Non-pigmented ciliary epithelial cell (primary cell): ENCODE measurements at places on chromosomes 2 and 18.

DNA sequence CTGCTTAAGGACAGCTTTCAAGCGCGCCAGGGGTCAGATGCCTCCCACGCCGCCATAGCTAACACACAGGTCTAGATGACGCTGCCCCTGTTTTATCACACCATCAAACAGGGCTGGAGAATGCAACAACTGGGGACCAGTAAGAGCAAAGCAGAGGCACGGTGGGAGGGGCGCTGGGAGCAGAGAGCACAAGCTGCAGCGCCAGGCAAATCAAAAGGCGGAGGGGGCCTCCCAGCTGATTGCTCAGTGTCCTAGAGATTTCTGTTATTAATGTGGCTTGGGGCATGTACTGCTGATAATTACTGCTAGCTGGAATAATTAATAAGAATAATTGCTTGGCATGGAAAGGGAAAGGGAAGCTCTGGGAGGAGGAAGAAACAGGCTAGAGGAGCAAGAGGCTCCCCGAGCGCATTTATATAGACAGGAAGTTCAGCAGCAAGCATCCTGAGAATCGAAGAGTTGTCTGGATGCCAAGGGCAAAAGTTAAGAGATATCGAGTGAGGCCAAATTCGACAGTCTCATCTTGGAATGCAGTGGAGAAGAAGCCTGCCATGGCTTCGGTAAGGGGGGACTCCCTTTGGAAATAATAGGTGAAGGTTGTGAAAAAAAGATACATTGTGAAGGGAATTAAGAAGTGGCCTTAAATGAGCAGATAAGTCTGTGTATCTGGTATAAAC is 104.5 kb upstream of the ZNF521 start:
- no peak for DNase-seq

DNA sequence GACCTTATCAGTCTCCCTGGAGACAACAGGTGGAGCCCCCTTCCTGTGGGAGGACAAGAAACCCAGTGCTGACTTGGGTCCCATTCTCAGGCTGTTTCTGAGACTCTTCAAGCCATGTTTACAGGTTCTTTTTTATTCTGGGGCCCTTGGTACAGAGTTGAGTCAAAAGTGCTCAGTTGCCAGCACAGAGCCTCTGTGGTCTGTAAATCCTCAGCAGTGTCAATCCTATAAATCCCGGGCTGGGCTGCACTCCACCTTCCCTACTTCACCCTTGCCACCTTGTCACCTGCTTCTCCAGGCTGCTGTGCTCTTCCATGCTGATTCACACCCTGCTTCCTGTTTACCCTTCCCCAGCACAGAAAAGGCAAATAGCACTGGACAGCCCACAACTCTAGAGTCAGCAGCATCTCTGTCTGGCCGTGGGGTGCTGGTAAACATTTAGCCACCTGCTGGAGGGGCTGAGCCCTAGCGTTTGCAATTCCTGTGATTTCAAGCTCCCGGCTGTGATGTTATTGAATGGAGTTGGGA is 74.7 kb downstream of the TNFRSF11A start:
- no peak for DNase-seq

DNA sequence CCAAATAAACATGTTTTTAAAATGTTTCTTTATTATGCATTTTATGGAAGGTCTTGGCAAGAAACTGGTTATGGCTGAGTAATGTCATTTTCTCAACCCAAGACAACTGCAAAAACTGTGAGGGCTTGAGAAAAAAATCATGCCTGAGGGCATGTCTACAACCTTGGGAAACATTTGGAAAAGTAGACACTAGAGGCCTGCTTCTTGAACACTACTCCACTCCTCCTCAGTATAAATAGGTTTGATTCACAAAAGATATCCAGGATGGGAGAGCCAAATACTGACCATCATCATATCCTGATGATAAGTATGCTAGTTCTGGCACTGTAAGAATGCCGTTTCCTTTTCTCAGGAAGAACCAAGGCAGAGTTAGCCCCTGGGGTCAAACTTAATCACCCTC is 71.1 kb downstream of the OSR1 start:
- DNase-seq = no peak

GRCh38 chr2:44130441-44130840 is 38.2 kb upstream of the PPM1B start:
- no peak for DNase-seq

DNA sequence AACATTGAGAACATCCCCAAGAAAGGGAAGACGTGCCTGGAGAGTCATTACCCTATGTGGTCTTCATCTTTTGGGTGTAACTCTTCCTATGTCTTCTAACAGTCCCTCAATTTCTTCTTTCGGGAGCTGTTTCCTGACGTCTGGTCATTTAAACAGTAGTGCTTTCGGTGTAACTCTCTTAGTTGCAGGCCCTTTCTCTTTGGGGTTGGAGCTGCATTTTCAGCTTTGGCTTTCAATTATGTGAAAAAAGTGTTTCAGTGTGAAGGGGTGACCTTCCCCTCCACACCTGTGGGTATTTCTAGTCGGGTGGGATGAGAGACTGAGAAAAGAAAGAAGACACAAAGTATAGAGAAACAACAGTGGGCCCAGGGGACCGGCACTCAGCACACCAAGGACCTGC is 105.9 kb downstream of the CERS6 start:
- DNase-seq = no peak

DNA sequence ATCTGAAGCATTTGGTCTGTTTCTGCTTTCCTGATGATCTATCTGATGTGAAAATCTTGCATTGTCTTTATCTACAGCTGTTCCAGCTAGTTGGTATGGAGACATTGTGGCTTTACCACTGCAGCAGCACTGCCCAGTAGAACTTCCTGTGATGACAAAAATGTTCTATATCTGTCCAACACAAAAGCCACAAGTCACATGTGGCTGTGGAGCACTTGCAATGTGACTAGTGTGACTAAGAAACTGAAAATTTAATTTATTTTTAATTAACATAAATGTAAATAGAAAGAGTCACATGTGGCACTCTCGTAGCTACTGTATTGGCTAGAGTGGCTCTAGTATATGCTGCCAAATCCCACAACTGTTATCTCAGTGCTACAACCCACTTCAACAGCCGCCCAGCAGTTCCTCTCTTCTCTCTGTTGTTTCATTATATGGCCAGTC is 425.7 kb downstream of the SETBP1 start:
- no peak for DNase-seq

- no peak for DNase-seq
Observed at GRCh38 chr18:23661735-23662308, 889 bp downstream of the ANKRD29 start.

- peak; percentile 81 for DNase-seq
Observed at GRCh38 chr18:80009661-80010550, 21.5 kb upstream of the TXNL4A start.

GRCh38 chr2:144339048-144339447 is 180.9 kb downstream of the ZEB2 start:
- no peak for DNase-seq

- DNase-seq = peak; percentile 65
Observed at GRCh38 chr2:46849721-46850556, 65.7 kb downstream of the MCFD2 start.

- no peak for DNase-seq
Observed at GRCh38 chr2:211611621-211612020, 927.0 kb downstream of the ERBB4 start.

- no peak for DNase-seq
Observed at GRCh38 chr2:199282309-199282708, 175.4 kb downstream of the SATB2 start.

GRCh38 chr2:55856936-55857335 is 66.6 kb downstream of the EFEMP1 start:
- DNase-seq = no peak

DNA sequence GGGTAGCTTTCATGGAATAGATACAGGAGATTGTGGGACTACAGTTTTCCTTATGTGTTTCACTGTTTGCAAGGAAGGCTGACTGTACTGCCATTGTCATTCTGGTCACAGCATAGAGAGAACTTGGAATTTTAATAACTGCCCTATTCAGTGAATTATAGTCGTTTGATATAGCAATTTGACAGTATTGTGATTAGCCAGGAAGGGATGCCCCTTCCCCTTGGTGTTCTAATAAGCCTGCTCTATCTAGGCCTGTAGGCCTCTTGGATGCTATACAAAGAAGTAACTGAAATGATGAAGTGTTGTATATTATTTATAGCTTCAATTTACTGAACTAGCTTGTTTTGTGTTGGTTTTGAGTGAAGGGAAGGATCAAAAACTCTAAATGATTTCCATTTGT is 528.6 kb upstream of the CDH2 start:
- DNase-seq = no peak

DNA sequence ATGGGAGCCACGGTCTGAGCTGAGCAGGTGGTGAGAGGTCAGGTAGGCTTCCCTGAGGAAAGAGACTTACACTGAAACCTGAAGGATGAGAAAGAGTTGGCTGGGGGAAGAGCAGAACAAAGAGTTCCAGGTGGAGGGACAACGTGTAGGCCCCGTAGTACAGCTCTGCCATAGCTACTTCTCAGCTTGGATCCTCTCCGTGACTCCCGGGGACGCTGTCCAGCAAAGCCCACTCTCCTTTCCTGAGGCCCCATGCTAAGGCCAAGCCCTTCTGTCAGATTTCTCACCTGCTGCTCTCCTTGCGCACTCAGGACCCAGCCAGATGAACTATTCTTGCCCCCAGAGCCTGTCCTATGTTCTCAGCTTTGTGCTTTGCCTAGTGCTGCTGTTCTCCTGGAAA is 173.8 kb downstream of the GALNT1 start:
- no peak for DNase-seq

DNA sequence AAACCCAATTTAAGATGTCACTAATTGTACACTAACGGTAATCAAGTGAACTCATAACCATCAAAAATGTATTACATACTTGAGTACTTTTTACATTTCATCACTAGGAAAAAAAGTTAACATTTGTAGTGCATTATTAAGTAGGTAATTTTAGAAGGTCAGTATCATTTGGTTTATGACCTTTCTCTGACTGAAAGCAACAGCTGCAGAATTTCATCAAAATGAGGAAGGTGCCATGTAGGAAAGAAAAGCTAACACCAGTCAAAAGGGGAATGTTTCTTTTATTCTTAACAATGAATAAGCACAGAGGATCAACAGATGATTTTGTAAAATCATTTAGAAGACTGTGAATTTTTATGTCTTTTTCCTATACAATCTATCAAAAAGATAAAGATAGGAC is 79.0 kb downstream of the PIGN start:
- DNase-seq = no peak

- no peak for DNase-seq
Observed at GRCh38 chr2:144217853-144218633, 301.9 kb downstream of the ZEB2 start.

DNA sequence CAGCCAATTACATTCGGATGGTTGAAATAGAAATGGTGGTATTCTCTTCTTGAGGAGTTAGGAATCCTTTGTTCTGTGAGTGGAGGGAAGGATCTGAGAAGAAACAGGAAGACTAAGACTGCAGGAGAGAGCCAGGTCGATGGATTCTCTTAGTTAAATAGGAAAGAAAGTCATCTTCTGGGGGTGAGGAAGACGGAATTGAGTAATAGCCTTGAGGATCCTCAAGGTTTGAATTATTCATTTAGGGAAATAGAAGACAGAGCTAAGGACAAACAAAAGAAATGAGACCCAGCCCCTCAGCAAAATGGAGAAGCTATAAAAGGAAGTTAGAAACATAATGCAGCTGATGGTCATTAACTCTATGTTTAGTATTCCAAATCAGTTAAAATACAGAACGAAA is 1.8 kb downstream of the LAPTM4A start:
- DNase-seq = no peak

GRCh38 chr2:46276642-46277041 is 20.6 kb upstream of the EPAS1 start:
- no peak for DNase-seq

- no peak for DNase-seq
Observed at GRCh38 chr2:28317390-28317789, 75.3 kb upstream of the FOSL2 start.

DNA sequence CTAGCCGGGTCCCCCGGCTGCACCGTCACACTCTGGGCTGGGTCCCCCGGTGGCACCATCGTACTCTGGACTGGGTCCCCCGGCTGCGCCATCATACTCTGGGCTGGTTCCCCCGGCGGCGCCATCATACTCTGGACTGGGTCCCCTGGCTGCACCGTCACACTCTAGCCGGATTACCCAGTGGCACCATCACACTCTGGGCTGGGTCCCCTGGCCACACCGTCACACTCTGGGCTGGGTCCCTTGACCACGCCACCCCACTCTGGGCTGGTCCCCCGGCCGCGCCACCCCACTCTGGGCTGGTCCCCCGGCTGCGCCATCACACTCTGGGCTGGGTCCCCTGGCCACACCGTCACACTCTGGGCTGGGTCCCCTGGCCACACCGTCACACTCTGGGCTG is 653.8 kb upstream of the ID2 start:
- no peak for DNase-seq

DNA sequence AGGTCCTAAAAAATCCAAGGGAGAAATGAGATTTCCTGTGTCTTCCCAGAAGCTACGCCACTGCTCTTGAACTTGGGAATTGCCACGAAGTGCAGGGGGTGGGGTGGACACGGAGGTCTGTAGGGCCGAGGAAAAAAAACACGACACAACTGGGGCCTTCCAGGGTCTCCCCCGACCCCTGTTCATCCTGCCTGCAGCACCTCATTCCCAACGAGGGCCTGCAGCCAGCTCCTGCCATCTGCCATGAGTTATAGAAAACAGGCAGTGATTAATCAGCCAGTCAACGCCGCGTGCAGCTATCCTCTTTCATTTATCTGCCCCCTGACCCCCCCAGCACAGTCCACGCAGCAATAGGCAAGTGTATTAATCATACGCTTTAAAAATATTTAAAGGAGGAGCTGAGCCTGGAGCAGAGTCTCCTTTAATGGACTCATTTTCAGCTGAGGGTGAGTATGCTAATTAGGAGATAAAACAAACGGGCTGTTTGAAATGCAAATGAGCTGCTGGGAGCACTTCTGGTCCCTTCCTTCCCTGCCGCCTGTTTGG is 209.9 kb downstream of the TFCP2L1 start:
- peak; percentile 91 for DNase-seq

GRCh38 chr2:109269706-109270504 is 140.9 kb downstream of the SH3RF3 start:
- no peak for DNase-seq

- no peak for DNase-seq
Observed at GRCh38 chr2:37552339-37552738, 119.1 kb downstream of the CDC42EP3 start.

- DNase-seq = no peak
Observed at GRCh38 chr2:222102575-222103349, 196.0 kb downstream of the PAX3 start.
